ENCODE measurements at places on chromosomes 2 and 18. TPM values are rescaled to one million over a fixed set of nuclear protein-coding genes. Genes with fewer than 3 reads are reported as not detected.
A peak's percentile ranks its signal among the peaks of the same experiment; 100 is the strongest.

DNA sequence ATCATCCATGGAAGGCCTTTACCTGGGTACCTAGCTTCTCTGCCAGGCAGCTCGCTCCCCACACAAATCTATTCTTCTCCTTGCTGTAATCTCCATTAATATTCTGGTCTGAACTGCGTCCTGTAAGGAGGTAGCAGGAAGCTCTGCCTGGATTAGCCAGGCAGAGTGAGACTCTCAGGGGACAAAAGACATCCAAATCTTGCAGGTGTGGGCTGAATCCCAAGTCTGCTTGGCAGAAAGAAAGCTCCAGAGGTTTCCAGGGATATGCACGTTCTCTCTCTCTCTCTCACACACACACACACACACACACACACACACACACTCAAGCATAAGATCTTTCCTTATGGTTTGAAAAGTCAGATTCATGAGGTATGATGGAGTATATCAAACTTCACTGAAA, 66.5 kb downstream of the THNSL2 start:
- no peak for DNase-seq

GRCh38 chr18:31684279-31685096, at the start of gene B4GALT6:
TSS of gene B4GALT6 (minus strand) at chr18:31684581. CDS start at chr18:31684426, 155 bp downstream.
- peak; percentile 48 for DNase-seq

- peak; percentile 11 for DNase-seq
Observed at GRCh38 chr2:204664708-204665121, 119.4 kb downstream of the PARD3B start.

GRCh38 chr2:190812506-190813294, 67.9 kb upstream of the GLS start:
- no peak for DNase-seq

DNA sequence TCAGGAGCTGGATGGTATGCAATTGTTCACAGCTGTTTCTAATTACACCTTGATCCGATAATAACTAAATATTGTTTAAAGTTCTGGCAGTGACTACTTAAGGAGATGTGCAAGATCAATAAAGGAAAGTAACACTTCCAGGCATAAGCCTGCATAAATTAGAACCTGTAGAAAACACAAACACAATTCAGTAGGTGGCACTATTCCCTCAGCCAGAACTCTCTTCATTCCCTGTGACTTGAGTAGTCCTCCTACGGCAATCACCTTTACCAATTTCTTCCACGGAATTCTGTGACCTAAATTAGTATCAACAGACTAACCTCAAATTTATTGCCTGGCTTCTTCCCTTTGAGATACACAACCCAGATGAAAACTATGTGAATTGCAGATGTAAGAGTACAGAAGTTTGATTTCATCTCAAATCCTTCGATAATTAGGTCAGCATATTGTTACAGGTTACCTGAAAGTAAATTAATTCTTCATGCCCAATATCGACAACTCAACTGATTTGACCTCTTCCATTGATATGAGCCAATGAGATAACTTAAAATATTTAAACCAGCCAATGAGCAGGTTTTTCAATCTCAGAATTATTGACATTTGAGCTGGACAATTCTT, 137.8 kb downstream of the PID1 start:
- DNase-seq, result peak; percentile 40

GRCh38 chr18:23888881-23889280, 125.7 kb upstream of the TTC39C start:
- DNase-seq, result no peak

DNA sequence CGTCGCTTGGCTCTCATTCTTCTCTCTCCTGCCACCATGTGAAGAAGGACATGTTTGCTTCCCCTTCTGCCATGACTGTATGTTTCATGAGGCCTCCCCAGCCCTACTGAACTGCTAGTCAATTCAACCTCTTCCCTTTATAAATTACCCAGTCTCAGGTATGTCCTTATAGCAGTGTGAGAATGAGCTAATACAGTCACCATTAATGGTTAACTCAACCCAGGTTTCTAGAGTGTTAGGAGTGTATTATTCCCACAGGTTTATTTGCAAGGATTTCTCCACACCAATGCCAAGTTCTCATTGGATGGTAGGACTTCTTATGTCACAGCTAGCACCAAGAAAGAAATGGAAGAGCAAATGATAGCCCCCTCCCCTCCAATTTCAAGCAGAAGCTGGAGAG, 71.9 kb downstream of the DYNAP start:
- DNase-seq, result no peak

GRCh38 chr18:66105016-66105415, 354.2 kb downstream of the CDH7 start:
- DNase-seq, result no peak

EPB41L3 gene
- not detected for polyA plus RNA-seq

GRCh38 chr2:234512884-234513669, 16.2 kb upstream of the ARL4C start:
- DNase-seq, result no peak

DNA sequence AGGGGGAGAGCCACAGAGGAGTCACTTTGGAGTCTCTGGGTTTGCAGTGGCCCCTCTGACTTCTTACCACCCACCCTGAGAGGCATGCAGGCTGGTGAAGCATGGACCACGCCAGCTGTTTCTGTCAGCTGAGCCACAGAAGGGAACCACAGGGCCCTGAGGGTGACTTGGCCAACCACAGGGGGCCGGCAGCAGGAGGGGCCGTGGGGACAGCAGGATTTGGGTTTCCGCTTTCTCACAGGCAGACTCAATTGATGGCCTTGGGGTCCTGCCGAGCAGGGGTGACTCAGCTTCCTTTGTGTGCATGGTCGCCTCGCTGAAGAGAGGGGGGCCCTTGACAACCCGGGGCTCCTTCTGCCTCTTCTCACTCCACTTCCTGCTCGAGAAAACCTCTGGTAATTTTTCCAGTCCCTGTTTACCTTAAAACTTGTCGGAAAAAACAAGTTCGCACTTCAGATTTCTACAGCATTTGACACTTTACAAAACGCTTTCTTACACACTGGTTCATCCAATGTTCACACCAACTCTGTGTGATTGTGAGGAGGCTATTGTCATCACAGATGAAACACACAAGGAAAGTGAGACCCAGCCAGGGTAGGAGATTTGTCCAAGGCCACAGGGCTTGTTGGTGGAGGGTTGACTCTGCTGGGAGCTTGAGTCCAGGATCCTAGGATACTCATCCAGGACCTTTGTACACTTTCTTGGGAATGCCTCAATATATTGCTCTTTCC, 311.2 kb downstream of the LPIN1 start:
- no peak for DNase-seq

COLEC11 gene
- not detected for polyA plus RNA-seq

DNA sequence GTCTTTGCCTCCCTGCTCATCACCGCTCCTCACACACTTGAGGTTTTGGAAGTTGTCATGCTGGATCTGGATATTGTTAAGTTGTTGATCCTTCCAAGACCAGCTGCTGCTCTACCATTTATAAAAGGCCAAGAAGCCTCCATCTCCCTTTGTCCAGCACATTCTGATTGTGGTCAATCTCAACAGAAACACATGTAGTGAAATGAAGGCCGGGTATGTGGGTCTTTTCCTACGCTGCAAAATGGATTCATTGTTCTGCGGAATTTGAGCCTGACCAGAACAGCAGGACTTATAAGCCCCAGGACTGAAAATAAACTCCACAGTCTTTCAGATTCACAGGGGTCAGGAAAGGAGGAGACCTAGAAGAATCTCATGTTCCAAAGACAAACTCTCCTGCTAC, 238.4 kb downstream of the CMPK2 start:
- DNase-seq, result no peak

ABHD1 gene
- polyA plus RNA-seq, result 0.07 TPM

ZBTB7C gene
- polyA plus RNA-seq, result 2.4 TPM

TTN gene
- polyA plus RNA-seq, result 0.16 TPM

- no peak for DNase-seq
Observed at GRCh38 chr2:85708641-85709040, 14.5 kb downstream of the GNLY start.

CHN1 gene
- 8.2 TPM for polyA plus RNA-seq

SERPINB2 gene
- 30.6 TPM for polyA plus RNA-seq

Measured in mammary epithelial cell (primary cell).